ENCODE measurements at places on chromosomes 3 and 15. TPM values are rescaled to one million over a fixed set of nuclear protein-coding genes. Genes with fewer than 3 reads are reported as not detected.

DNA sequence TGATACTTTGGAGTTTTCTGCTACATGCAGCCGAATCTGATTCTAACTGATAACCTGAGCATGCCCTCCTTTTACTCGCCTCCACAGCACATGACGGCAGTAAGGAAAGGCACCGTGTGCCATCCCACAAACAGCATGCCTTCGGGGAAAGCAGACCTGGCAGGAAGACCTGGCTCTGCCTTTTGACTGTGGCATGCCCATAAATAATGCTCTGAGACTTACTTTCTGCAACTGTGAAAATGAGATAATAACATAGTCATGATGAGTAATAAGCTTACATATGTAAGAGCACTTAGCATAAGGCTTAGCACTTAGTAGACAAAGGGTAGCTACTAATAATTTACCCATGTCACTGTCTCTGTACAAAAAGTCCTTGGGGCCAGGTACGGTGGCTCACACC lies 32.9 kb downstream of the MTHFS start:
- no peak overlapping the region for H3K27ac ChIP-seq
- H3K36me3 ChIP-seq: peaks cover 28% of the 10 kb centered on the region
- no peaks in the 10 kb centered on the region for H3K27me3 ChIP-seq
- peaks cover under 1% of the 10 kb centered on the region for H3K4me1 ChIP-seq
- H3K4me3 ChIP-seq: no peak overlapping the region

- H3K36me3 ChIP-seq: no peaks in the 10 kb centered on the region
- no peak overlapping the region for H3K4me3 ChIP-seq
- no peaks in the 10 kb centered on the region for H3K27me3 ChIP-seq
- no peak for DNase-seq
Observed at GRCh38 chr3:151611419-151611818, 122.3 kb upstream of the AADACL2 start.

- peak overlapping the region; percentile 61 for H3K27ac ChIP-seq
- DNase-seq: no peak
- no peak overlapping the region for H3K4me3 ChIP-seq
- H3K36me3 ChIP-seq: peaks cover 4% of the 10 kb centered on the region
- H3K27me3 ChIP-seq: no peaks in the 10 kb centered on the region
Observed at GRCh38 chr3:30500666-30501399, 105.6 kb upstream of the TGFBR2 start.

- peaks cover 3% of the 10 kb centered on the region for H3K36me3 ChIP-seq
- H3K27ac ChIP-seq: peak overlapping the region; percentile 81
- peak; percentile 65 for DNase-seq
- peaks cover 21% of the 10 kb centered on the region for H3K4me1 ChIP-seq
- H3K4me3 ChIP-seq: peak overlapping the region; percentile 87
Observed at GRCh38 chr3:136819392-136819730, 435 bp downstream of the SLC35G2 start.

- no peak overlapping the region for H3K27ac ChIP-seq
- H3K4me3 ChIP-seq: no peak overlapping the region
- DNase-seq: no peak
Observed at GRCh38 chr3:42613462-42613861, 13.0 kb downstream of the NKTR start.

- no peaks in the 10 kb centered on the region for H3K27me3 ChIP-seq
- no peak for DNase-seq
- no peak overlapping the region for H3K4me3 ChIP-seq
- no peak overlapping the region for H3K27ac ChIP-seq
- peaks cover 6% of the 10 kb centered on the region for H3K4me1 ChIP-seq
Observed at GRCh38 chr3:4614070-4614469, 120.9 kb downstream of the ITPR1 start.

- H3K27me3 ChIP-seq: no peaks in the 10 kb centered on the region
- DNase-seq: no peak
- no peaks in the 10 kb centered on the region for H3K36me3 ChIP-seq
- no peaks in the 10 kb centered on the region for H3K4me1 ChIP-seq
- H3K4me3 ChIP-seq: no peak overlapping the region
- no peak overlapping the region for H3K27ac ChIP-seq
Observed at GRCh38 chr3:114442246-114442645, 148.4 kb downstream of the TIGIT start.

DNA sequence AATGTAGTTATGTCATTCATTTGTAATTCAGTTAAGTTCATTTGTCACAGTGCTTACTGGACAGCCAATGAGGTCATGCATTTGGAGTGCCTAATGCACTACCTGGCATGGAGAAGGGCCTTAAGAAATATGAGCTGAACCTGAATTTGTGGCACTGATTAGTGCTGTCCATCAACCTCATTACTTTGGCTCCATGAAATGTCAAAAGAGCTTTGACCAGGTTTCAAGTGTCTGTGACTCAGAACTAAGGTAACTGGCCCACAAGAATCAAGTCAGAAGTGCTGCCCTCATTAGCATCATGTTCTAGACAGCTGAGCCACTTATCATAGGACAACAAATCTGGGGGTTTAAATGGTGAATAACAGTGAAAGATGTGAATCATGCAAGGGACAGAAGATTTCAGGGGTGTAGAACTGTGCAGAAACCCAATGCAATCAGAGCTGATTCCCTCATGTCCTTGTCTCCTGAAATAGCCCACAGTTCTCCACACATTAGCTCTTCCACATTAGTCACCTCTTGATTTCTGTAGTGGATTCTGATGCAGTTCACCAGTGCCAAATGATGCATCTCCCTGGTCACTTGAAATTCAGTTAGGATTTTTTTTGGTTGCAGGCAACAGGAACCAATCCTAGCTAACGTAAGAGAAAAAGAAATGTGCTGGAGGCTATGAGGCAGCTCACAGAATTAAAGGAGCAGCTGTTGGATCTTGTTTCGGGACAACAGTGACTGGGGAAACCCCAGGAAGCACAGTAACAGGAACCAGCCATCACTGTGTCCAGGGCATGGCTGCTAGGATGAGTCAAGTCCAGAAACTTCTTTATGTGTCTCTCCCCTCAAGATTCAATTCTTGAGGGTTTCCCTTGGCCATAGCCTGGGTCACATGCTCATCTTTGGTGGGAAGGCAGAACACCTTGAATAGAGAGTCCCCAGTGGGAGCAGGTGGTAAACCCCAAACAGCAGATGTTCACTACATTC lies 38.7 kb downstream of the CHST2 start:
- H3K4me3 ChIP-seq: no peak overlapping the region
- peak overlapping the region; percentile 57 for H3K27ac ChIP-seq
- DNase-seq: no peak
- H3K4me1 ChIP-seq: peaks cover 37% of the 10 kb centered on the region
- H3K27me3 ChIP-seq: no peaks in the 10 kb centered on the region
- H3K36me3 ChIP-seq: no peaks in the 10 kb centered on the region

DNA sequence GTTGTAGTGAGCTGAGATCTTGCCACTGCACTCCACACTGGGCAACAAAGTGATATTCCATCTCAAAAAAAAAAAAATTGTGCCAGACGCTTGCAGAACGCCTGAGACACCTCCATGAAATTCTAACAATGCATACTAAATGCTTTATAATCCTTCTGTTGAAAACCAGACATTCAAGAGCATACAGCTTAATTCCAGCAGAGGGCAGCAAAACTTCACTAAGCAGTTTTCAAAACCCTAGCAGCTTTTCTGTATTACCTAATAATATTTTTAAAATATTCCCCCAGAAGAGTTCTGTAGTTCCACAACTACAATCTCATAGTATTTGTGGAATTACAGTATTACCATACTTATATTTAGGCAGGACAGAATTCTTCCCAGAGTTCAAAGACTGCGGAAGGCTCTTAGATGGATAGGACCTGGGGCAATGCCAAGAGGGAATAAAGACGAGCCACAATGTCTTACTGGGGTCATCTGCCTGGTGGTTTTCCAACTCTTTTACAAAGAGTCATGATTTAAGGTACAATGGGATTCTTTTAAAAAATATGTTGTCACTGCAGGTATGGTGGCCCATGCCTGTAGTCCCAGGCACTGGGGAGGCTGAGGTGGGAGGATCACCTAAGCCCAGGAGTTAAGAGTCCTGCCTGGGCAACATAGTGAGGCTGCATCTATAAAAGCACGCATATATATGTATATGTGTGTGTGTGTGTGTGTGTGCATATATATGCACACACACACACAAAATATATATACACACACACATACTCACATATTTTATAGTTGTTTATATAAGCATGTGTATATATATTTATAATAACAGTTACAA lies 19.6 kb upstream of the TASOR start:
- peak; percentile 87 for DNase-seq
- H3K4me3 ChIP-seq: no peak overlapping the region
- no peak overlapping the region for H3K27ac ChIP-seq

GRCh38 chr15:80665151-80665550 lies 30.0 kb upstream of the ABHD17C start:
- no peaks in the 10 kb centered on the region for H3K4me1 ChIP-seq
- DNase-seq: no peak
- no peaks in the 10 kb centered on the region for H3K36me3 ChIP-seq

GRCh38 chr3:101200461-101200860 lies 119.9 kb downstream of the IMPG2 start:
- peaks cover 12% of the 10 kb centered on the region for H3K27me3 ChIP-seq
- H3K36me3 ChIP-seq: no peaks in the 10 kb centered on the region
- H3K27ac ChIP-seq: no peak overlapping the region
- DNase-seq: no peak

DNA sequence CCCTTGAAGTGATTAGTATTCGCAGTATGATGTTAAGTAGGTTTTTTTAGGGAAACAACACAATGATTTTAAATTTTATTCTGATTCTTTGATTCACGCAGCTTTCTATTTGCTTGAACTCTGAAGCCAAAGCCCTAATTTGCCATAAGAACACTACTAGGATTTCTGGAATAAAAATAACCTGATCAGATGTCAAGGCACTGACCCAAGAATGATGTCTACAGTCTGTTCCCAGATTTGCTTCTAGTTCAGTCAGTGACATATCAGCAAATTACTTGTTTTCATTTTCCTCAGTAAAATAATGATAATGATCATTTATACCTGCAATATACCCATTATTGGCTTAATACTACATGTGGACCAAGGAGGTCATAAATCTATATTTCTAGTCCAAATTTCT lies 179.5 kb upstream of the EIF1B start:
- H3K36me3 ChIP-seq: no peaks in the 10 kb centered on the region
- no peak for DNase-seq
- no peak overlapping the region for H3K27ac ChIP-seq
- H3K4me3 ChIP-seq: no peak overlapping the region
- H3K4me1 ChIP-seq: no peaks in the 10 kb centered on the region
- no peaks in the 10 kb centered on the region for H3K27me3 ChIP-seq

DNA sequence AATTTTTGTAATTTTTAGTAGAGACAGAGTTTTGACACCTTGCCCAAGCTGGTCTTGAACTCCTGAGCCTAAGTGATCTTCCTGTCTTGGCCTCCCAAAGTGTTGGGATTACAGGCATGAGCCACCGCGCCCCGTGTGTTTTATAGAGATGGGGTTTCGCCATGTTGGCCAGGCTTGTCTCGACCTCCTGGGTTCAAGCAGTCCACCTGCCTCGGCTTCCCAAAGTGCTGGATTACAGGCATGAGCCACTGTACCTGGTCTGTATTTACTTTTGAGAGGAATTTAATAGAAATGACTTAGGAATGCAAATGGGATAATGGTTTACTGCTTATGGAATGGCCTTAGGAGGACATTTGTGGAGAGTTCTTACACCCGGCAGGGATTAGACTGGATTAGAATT lies 10.8 kb downstream of the TATDN2 start:
- peaks cover 83% of the 10 kb centered on the region for H3K36me3 ChIP-seq
- peaks cover 58% of the 10 kb centered on the region for H3K4me1 ChIP-seq
- no peak overlapping the region for H3K4me3 ChIP-seq
- no peaks in the 10 kb centered on the region for H3K27me3 ChIP-seq

DNA sequence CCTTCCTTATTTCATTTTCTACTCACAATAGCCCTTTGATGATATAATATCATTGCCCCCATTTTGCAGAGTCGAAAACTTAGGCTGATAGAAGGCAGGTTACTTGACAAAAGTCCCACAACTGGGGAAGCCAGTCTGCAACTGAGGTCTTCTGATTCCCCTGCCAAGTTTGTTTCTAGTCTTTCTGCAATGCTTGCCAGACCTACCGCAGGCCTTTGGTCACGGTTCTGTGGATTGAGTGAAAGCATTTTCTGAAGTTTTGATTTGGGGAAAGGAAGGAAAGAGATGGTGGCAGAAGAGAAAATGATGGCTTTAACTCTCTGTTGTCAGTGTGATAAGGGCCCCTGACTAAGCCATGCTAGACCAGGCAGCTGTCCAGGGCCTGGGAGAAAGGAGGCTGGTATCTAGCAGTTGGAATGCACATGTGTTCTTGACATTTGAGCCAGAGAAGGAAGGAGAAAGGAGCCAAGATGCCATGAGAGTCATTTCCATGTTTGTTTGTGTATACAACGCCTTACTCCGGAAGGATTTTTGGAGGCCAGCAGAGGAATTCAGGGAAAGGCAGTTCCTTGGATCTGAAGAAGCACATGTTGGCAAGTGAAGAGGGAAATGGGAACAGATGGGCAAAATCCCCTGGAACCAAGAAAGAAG lies 29.9 kb downstream of the FAH start:
- no peak overlapping the region for H3K27ac ChIP-seq
- no peak for DNase-seq
- H3K4me3 ChIP-seq: no peak overlapping the region
- H3K27me3 ChIP-seq: no peaks in the 10 kb centered on the region

DNA sequence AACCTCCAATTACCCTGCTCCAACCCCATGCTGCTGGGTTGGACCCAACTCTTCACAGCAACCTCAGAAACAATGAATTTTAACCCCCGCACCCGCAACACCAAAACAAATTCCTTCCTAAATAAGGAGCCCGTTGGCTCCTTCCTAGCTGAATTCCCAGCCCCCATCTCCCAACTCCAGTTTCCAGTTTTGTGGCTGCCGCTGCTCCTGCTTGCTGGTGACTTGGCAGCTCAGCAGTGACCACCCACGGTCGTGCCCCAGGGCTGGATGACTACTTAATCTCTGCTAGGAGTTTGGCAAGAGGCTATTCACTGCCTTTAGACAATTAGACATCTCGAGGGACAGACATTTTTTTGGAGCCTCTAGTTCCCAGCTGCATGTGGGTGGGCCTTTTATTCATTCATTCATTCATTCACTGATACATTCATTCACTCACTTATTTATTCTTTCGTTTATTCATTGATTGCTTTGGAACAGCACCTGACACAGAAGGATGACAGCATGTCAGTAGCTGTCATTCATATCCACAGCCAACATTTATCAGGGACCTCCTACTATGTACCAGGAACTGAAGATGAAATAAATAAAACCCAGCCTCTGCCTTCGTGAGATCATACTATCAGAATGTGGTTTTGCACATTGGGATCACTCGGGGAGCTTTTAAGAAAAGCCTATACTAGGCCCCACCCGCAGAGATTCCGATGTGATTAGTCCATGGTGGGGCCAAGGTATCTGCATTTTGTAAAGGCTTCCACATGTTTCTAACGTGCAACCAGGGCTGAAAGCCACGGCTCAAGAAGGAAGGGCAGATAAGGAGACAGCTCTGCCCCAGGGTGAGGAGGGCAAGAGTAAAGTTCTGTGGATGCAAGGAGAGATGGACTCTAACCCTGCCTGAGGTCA lies 256.5 kb downstream of the SHQ1 start:
- H3K4me1 ChIP-seq: peaks cover 6% of the 10 kb centered on the region
- no peaks in the 10 kb centered on the region for H3K27me3 ChIP-seq
- DNase-seq: no peak
- no peaks in the 10 kb centered on the region for H3K36me3 ChIP-seq
- no peak overlapping the region for H3K4me3 ChIP-seq
- no peak overlapping the region for H3K27ac ChIP-seq

Gene SV2B
- total RNA-seq: 0.05 TPM

Gene ZNF609
- 63.9 TPM for total RNA-seq

Gene GHSR
- not detected for total RNA-seq

Gene BNC1
- total RNA-seq: not detected

Gene CYP8B1
- not detected for total RNA-seq
